ENCODE measurements at places on chromosomes 7 and 10.

GRCh38 chr10:110827410-110827809 is 44.3 kb upstream of the PDCD4 start:
- no peak for DNase-seq

DNA sequence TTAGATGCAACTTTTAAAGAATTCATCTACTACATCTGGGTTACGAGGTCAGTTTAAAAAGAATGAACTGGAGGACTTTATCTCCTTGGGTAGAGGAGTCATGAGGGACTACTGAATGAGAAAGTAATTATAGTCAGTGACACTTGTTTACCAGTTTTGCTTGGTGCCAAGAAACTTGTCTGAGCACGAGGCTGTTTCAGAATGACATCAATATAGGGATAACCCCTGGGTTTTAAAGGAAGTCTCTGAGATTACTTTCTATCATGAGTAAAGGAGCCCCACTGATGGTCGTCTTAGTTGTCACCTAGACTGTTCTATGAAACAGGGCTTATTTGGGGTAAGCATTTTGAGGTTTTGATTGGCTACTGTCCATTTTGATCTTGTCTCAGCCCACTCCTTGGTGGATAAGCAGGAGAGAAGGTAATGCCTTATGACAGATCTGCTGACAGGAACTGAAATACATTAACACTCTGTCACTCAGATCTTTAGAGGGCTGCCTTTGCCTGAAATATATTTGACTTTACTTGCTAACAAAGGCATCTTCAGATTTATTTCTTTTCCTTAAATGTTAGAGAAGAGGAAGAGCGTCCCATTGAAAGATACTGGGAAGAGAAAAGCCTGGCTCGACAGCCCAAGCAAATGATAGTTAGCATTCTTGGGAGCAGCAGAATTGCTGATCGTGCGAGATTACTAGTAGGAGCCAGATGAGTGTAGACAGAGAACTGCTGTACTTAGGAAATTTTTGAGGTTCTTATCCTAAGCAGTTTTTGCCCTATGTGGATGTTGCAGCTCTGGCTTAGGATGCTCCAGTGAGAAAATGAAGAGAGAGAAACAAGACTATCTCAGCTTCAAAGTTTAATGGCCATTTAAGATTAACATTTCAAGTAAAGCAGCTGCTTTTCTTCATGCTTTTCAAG is 299.2 kb upstream of the LRGUK start:
- DNase-seq, result no peak

GRCh38 chr10:80136134-80136571 is 3.6 kb downstream of the PLAC9 start:
- DNase-seq, result no peak

- no peak for DNase-seq
Observed at GRCh38 chr7:131459256-131459655, 97.2 kb downstream of the PODXL start.

- DNase-seq, result no peak
Observed at GRCh38 chr7:142720986-142721385, 28.3 kb upstream of the PRSS1 start.

DNA sequence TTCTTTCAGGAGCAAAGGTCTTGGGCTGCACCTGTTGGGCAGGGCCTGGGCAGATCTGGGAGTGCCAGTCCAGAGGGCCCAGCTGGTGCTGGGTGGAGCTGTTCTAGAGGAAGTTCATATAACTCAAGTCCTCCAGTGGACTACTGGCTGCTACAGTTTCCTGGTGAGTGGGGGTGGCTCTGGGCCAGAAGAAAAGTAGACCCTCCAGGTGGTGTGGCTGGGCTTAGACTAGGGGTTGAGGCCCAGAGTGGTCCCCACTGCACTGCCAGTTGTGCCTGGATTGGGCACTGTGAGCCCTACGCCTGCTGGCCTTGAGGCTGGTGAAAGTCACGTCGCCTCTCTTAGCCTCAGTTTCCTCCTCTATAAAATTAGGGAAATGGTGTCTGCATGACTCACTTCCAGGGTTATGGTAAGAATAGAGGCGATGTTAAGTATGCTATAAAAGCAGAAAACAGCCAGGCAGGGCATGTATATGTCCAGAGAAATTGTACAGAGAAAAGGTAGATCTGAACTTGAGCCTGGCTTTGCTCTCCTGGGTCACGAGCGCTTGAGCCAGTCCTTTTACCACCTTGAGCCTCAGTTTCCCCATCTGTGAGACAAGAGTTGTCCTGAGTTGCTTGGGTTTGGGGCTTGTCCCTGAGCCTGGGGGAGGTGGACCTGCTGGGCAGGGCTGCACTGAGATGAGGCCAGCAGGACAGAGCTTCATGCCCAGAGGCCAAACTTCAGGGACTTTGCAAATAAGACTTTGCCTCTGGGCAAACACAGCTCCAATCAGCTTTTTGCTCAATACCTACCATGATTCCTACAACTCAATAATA is 3.8 kb upstream of the CLDN3 start:
- no peak for DNase-seq

GRCh38 chr10:19431622-19432351 is 383.2 kb downstream of the MALRD1 start:
- DNase-seq, result no peak

DNA sequence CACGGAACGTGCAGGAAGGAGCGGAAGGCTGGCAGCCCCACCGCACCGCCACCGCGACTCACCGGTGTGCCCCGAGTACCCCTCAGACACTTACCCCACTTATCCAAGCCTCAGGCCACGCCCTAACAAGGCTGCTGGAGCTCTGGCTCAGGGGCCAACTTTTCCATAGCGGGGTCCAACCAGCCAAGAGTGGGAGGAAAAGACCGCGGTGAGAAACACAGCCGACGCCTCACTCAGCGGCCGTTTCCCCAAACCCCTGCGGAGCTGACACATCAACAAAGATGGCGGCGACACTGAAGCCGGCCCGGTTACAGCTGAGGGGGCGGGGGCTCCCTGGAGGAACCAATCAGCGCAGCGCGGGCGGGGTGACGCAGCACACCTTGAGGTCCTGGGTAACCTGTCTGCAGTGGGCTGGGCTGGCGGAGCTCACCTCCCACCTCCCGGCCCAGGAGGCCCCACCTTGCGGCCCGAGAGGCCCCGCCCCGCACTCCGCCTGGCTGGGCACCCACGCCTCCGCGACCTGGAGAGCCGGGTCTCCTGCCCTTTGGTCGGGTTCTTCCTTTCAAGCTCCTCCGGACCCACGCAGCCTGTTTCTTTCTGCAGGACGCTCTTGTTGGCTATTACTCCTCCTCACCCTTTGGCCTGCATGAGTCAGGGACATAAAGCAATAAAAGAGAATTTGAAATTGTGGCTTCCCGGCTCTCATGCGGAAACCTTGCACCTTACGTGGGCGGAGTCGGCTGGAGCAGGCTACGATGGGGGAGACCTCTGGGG is at the start of gene CCDC186:
CCDC186 (minus strand) TSS at position 283 of the 774 bp plus-strand sequence. CDS start 10,935 bp downstream, outside the sequence.
- peak; percentile 99 for DNase-seq
